Small intestine (tissue), 16 donors: ENCODE measurements at places on chromosomes 1 and 21. TPM values are rescaled to one million over a fixed set of nuclear protein-coding genes. Genes with fewer than 3 reads are reported as not detected.

DNA sequence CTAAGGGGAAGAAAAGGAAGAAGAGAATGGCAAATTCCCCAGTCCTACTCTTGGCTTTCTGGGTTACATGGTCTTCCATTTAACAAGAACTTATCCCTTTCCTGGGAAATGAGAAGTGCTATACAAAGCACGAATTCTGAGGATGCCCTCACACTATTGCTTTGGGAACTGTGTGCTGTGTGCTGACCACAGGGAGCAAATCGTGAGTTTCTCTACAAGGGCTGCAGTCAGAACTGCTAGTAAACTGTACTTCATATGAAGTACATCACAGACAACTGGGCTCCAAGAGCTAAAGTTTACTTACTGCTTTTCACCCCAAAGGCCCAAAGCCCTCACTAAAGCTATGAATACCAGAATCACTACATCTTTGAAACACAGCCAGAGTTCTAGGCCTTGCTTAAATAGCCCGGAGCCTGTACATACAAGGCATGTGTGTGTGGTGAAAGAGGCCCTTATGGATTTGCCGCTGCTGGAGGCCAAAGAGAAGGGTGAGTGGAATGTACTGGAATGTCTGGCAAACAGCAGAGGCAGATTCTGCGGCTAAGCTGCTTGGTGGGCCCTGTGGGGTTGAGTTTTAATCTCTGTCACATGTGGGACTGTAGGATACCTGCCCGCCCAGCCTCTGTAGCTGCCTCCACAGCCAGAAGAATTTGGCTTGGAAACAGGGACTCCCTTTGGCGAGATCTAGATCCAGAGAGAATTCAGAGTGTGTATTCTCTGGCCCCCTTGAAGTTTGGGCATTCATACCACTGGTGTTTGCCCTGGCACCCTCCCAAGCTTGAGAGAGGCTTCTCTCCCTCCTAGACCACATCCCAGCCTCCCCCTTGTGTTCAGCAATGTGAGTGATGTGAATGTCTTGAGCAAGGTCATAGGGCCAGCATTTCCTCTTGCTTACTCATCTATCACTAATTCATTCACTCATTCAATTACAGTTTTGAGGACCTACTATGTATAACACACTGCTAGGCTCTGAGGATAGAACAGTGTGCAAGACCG lies 21.9 kb upstream of the TRIM67 start:
- H3K4me3 ChIP-seq: no peak overlapping the region
- DNase-seq: no peak
- no peak overlapping the region for H3K27ac ChIP-seq
- H3K36me3 ChIP-seq: no peaks in the 10 kb centered on the region

DNA sequence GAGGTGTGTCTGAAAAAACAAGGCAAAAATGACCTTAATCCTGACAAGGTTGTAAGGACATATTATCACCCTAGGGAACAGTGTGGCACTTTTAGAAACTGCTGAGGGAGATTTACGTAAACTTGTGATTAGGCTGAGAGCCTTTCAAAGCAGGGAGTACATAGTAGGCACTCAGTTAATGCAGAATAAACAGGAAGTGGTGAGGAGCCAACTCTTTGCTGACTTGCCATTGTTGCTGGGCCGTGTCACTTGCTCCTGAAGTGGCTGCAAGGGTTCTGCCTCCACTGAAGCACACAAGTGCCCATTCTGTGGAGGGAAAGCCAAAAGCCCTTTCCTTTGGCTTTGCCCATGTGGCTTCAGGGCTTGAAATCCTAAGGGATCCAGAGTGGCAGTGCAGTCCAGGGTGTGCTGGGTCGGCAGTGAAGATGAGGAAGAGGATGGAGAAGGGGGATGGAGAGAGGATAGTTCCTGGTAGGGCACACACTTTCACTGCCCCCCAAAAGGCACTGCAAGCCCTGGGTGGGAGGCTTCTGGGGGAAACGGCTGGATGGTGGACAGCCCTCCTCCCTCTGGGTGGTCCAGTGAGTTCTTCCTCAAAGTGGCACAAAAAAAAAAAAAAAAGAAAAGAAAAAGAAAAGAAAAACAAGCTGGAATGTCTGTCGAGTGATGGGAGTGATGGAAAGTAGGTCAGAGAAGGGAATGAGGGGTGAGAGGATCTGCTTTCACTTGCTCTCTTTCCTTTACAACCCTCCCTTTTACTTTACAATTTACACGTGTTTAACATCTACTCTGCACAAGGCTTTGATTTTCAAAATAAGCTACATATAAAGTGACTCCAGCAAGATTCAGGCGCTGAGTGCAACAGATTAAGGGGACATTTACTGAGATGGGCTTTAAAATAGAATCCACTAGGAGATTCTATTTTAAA lies 13.7 kb upstream of the RHEX start:
- no peak overlapping the region for H3K27ac ChIP-seq
- no peak overlapping the region for H3K4me3 ChIP-seq
- no peaks in the 10 kb centered on the region for H3K4me1 ChIP-seq
- no peaks in the 10 kb centered on the region for H3K36me3 ChIP-seq
- DNase-seq: no peak

- H3K36me3 ChIP-seq: peaks cover 3% of the 10 kb centered on the region
- DNase-seq: no peak
- H3K27me3 ChIP-seq: no peaks in the 10 kb centered on the region
- H3K4me3 ChIP-seq: no peak overlapping the region
- no peak overlapping the region for H3K27ac ChIP-seq
Observed at GRCh38 chr1:29047142-29047541, 76.6 kb downstream of the TMEM200B start.

DNA sequence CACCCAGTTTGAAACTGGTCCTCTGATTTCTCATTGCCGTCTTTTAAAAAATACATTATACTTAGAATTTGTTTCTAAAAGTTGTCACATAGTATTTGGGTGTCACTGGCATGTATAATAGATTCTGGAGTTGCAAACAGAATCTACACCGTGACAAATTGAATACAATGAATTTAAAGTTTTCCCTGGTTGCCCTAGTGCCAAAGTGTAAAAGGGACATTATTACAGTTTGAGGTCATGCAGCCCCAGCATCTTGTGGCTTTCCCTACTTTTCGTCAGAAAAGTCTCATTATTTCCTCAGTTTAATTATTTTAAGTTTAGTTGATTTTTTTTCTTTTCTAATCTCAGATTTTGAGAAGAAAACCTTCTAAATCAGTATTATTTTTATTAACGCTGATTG lies 155.9 kb downstream of the DISP1 start:
- no peaks in the 10 kb centered on the region for H3K36me3 ChIP-seq
- H3K27me3 ChIP-seq: no peaks in the 10 kb centered on the region
- no peak for DNase-seq
- no peak overlapping the region for H3K27ac ChIP-seq
- H3K4me1 ChIP-seq: no peaks in the 10 kb centered on the region

DNA sequence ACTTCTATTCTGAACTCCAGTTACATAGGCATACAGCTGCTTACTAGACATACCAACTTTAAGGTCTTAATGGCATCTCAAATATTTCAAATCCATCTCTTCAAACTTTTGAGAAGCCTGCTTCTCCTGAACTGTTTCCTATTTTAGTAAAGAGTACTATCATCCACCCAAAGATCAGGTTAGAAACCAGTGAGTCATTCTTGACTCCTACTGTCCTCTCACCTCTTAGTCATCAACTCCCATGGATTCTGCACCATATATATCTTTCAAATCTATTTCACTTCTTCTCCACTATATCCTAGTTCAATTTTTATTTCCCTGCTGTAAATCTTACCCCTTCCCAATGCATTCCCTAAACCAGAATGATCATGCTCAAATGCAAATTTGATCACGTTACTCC lies 18.1 kb upstream of the BEND5 start:
- DNase-seq: no peak
- no peaks in the 10 kb centered on the region for H3K27me3 ChIP-seq
- no peaks in the 10 kb centered on the region for H3K36me3 ChIP-seq
- no peak overlapping the region for H3K4me3 ChIP-seq
- H3K27ac ChIP-seq: no peak overlapping the region

GRCh38 chr1:56820755-56821461 lies 1.7 kb upstream of the FYB2 start:
- peak; percentile 86 for DNase-seq
- H3K4me1 ChIP-seq: peaks cover 43% of the 10 kb centered on the region
- no peak overlapping the region for H3K4me3 ChIP-seq
- H3K27ac ChIP-seq: no peak overlapping the region
- H3K27me3 ChIP-seq: no peaks in the 10 kb centered on the region
- H3K36me3 ChIP-seq: no peaks in the 10 kb centered on the region

DNA sequence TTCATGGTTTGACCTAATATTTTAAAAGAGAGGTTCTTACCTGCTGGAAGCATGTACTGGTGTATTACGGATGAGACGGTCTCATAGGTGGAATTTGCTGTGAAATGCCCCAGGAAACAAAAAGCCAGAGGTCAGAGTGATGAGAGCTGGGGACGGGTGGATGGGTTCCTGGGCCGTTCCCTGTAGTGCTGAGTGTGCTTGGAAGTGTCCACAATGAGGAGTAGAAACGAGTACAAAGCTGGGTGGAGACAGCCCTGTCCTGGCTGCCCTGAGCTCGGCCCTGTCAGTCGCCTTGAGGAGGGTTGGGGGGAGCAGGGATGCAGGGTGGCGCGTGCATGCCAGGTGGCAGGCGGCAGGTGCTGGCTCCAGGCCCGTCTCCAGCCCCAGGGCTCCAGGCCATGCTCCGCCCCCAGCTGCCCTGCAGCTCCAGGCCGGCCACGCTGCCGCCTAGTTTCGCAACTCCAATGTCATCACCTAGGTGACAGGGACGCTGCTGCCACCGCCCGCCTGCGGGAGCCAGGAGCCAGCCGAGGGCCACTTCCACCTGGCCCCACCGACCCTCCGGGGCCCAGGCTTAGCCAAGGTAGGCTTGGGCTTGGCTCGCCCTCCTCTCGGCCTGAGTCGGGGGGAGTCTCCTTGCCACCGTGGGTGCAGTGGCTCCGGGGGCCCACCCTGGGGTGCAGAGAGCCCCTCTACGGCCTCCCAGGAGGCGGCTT lies 16.4 kb downstream of the TP73 start:
- no peak overlapping the region for H3K4me3 ChIP-seq
- H3K4me1 ChIP-seq: peaks cover 4% of the 10 kb centered on the region
- peak; percentile 89 for DNase-seq
- no peak overlapping the region for H3K27ac ChIP-seq
- no peaks in the 10 kb centered on the region for H3K36me3 ChIP-seq

GRCh38 chr1:171484760-171485374 lies 463 bp upstream of the PRRC2C start:
- H3K27me3 ChIP-seq: no peaks in the 10 kb centered on the region
- no peak overlapping the region for H3K4me3 ChIP-seq
- no peak for DNase-seq
- H3K27ac ChIP-seq: peak overlapping the region; percentile 100
- no peaks in the 10 kb centered on the region for H3K36me3 ChIP-seq
- peaks cover 3% of the 10 kb centered on the region for H3K4me1 ChIP-seq

DNA sequence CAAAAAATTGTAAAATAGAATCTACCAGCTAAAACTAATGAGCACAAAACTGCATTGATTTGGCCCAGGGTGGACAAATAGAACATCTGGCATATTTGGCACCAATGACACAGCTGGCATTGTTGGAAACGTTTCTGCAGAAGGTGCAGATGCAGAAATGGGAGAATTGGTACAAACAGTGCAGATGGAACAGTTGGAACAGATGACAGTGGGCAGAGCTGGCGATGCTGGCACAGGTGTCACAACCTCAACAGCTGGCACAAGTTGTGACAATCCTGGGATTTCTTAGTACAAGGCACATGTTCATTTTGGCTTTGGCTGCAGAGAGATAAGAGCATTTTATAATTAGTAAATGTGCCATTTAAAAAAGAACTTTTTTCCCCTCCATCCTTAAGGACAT lies 91.1 kb upstream of the ZBTB18 start:
- no peak overlapping the region for H3K4me3 ChIP-seq
- no peaks in the 10 kb centered on the region for H3K27me3 ChIP-seq
- no peak for DNase-seq
- H3K4me1 ChIP-seq: no peaks in the 10 kb centered on the region
- no peaks in the 10 kb centered on the region for H3K36me3 ChIP-seq
- H3K27ac ChIP-seq: no peak overlapping the region

DNA sequence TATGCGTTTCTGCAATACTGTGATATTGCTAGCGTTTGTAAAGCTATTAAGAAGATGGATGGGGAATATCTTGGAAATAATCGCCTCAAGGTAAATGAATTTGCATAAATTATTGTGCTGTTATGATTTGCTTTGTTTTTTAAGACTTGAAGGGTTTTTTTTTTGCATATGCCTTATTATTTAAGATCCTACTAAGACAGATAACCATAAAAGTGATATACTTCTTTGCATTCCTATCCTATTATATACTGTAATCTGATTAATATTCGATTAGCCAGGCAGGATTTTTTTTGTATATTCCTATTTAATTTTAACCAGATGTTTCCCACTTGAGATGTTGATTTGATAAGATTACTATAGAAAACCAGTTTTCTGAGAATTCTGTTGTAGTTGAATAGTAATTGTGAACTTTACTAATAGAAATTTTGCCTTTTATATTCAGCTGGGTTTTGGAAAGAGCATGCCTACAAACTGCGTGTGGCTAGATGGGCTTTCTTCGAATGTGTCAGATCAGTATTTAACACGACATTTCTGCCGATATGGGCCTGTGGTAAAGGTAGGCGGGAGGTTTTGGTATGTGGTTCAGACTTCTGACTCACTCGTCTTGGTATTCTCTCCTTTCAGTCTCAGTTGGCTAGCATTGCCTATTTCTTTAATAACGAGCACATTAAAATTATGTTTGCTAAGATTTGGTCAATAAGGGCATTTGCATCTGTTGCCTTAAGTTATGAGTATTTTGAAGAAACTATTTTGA lies 56.8 kb downstream of the ZBTB17 start:
- H3K4me1 ChIP-seq: no peaks in the 10 kb centered on the region
- no peak overlapping the region for H3K27ac ChIP-seq
- peaks cover 4% of the 10 kb centered on the region for H3K36me3 ChIP-seq
- no peak for DNase-seq
- H3K4me3 ChIP-seq: no peak overlapping the region

GRCh38 chr1:66678146-66678545 lies 74.1 kb upstream of the DYNLT5 start:
- no peak overlapping the region for H3K27ac ChIP-seq
- H3K4me3 ChIP-seq: no peak overlapping the region
- peaks cover 5% of the 10 kb centered on the region for H3K4me1 ChIP-seq
- H3K36me3 ChIP-seq: no peaks in the 10 kb centered on the region

GRCh38 chr1:177802304-177802703 lies 167.6 kb downstream of the SEC16B start:
- no peak for DNase-seq
- H3K27me3 ChIP-seq: peaks cover 6% of the 10 kb centered on the region
- no peak overlapping the region for H3K4me3 ChIP-seq
- H3K36me3 ChIP-seq: no peaks in the 10 kb centered on the region
- no peak overlapping the region for H3K27ac ChIP-seq

Gene MRAP
- polyA plus RNA-seq: not detected

Gene LY9
- polyA plus RNA-seq: 1.1 TPM

Gene SLC44A5
- 1.1 TPM for polyA plus RNA-seq

Gene NAXE
- 64.8 TPM for polyA plus RNA-seq

Gene RCAN1
- polyA plus RNA-seq: 38.9 TPM

Gene ATAD3C
- polyA plus RNA-seq: 0.66 TPM

Gene AP4B1
- 33.8 TPM for polyA plus RNA-seq
